ENCODE measurements at places on chromosomes 13 and 19. TPM values are rescaled to one million over a fixed set of nuclear protein-coding genes. Genes with fewer than 3 reads are reported as not detected.

SKA3 gene
- polyA plus RNA-seq, result 17.6 TPM

KRTDAP gene
- polyA plus RNA-seq, result 1.6 TPM

ZNF497 gene
- 3.0 TPM for polyA plus RNA-seq

PCDH17 gene
- polyA plus RNA-seq, result 21.7 TPM

CYP4F22 gene
- not detected for polyA plus RNA-seq

Data from left lung (tissue), 14 donors.